ENCODE measurements at places on chromosomes 5 and 9. TPM values are rescaled to one million over a fixed set of nuclear protein-coding genes. Genes with fewer than 3 reads are reported as not detected.
A peak's percentile ranks its signal among the peaks of the same experiment; 100 is the strongest.

Gene PAX5
- 0.21 TPM for total RNA-seq

Gene GKAP1
- total RNA-seq: 3.8 TPM

Gene PCSK5
- total RNA-seq: 41.2 TPM

Gene PCDH1
- total RNA-seq: 43.4 TPM

Gene TAF11L10
- not detected for total RNA-seq

Gene NR2F1
- 3.4 TPM for total RNA-seq

Gene LRRC19
- total RNA-seq: not detected

Gene C9orf153
- total RNA-seq: 0.68 TPM

Gene IRGM
- not detected for total RNA-seq

Gene HDHD3
- 17.6 TPM for total RNA-seq

Gene SLC6A3
- not detected for total RNA-seq

Gene SVEP1
- total RNA-seq: 53.6 TPM

GRCh38 chr5:178247481-178248456 lies 15.2 kb upstream of the PHYKPL start:
- DNase-seq: no peak

GRCh38 chr5:160357861-160358411 lies 12.5 kb downstream of the C1QTNF2 start:
- no peak for DNase-seq

DNA sequence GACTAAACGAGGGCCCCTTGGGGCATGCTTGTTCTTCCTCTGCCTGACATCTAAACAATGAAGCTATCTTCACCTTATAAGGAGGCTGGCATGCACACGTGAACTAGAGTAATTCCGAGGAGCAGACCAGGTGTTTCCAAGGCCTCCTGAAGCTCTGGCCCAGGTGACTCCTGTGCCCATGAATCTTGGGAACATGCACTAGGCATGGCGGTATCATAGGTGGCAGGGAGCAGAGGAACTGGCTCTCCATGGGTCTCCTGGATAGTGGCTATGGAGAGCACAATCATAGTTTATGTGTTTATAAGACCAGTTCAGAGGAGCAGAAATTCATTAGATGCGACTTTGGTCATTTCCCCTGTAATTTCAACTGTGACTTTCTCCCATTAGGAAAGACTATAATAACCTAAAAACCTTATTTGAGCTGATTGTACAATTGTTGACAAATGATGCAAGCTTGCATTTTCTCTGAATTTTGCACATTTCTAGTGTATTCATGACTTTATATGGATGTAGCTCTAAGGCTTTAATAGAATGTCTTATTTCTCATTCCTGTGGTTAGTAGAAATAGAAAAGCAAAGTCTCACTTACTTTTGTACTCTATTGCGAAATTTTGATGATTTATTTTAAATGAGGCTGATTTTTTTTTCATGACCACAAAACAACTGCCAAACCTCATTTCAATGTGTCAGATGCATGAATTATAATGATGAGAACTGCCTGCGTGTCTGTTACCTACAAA lies 135.3 kb upstream of the RPS23 start:
- no peak for DNase-seq

- DNase-seq: no peak
Measured at GRCh38 chr9:125942125-125942524, 195.0 kb downstream of the PBX3 start.

GRCh38 chr9:115992834-115993233 lies 160.8 kb upstream of the PAPPA start:
- DNase-seq: no peak

DNA sequence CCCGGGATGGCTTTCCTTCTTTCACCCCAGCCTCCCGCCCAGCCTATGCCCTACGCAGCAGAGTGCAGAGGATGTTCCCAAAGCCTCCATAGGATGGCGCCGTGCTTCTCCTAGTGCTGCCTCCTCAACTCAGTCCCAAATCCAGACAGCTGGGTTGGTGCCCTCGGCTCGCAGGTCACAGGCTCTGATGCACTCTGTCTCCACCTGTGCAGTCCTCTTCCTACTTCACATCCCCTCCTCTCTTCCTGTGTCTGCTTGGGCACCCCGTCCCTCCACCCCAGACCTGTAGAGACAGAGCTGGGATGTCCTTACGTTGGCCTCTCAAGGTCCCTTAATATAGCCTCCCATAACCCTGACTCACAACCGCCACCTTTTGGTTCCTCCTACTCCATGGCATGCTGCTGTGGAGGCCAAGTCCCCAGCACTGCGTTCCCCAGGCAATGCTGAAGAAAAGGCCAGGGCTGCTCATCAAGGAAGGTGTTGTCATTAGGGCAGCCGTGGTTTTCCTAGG lies 314.4 kb downstream of the GADD45G start:
- no peak for DNase-seq

DNA sequence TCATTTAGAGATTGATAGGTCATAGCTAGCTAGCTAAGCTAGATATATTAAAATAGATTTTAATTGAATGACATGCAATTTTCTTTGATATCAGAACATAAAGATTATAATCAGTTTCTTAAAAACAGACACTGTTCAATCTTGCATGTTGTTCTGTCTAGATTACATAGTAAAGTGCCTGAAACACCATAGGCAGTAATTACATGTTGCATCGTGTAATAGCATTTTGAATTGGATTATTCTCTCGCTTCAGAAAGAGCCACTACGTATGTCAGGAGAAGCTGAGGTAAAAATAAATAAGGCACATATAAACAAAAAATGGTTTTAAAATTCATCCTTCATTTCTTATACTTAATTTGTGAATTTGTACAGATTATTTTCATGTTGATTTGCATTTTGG lies 148.0 kb upstream of the CDH12 start:
- no peak for DNase-seq

DNA sequence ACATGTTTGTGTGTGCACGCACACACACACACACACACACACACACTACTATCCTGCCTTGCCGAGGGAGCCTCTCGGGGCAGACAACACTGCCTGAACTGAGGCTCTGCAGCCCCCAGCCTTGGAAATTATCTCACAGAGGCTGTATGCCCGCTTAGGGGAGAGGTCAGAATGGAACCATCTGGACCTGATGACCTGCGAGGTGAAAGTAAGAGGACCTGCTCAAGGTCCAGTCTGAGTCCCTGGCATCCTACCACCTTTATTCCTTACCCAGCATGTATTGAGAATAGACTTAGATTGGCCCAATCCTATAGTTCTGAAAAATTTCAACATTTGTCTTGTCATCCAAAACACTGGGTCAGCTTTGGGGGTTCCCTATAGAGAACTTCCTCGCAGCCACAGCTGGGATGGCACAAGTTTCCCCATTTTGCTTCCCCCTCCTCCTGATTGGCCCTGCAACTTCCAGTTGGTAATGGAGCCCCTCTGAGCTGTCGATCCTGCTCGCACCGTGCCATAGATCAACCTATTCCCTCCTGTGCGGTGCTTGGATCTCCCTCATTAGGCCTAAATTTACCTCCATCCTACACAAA lies 10.2 kb downstream of the MVB12B start:
- DNase-seq: no peak

- no peak for DNase-seq
Measured at GRCh38 chr9:121218357-121219027, 16.8 kb upstream of the RAB14 start.

- DNase-seq: no peak
Measured at GRCh38 chr9:37753489-37754190, at the start of gene TRMT10B. Gene TRMT10B (plus strand): TSS chr9:37753805. CDS start chr9:37761932, 8,127 bp downstream.

- DNase-seq: no peak
Measured at GRCh38 chr5:149367249-149367971, 9.6 kb downstream of the PCYOX1L start.

DNA sequence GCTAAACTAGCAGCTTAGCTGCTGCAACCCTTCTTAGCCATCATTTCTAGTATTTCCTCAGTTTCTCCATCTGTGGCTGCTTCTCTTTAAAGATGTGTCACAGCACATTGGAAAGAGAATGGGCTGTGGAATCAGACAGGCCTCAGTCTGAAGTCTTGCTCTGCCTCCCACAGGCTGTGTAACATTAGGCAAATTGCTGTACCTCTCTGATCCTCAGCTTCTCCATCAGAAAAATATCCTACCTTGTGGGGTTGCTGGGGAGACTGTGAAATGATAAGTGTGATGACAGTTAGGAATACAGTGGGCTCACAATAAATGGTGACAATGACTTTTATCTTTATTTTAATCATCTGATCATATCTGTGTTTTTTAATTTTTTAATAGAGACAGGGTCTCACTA lies 17.5 kb upstream of the TRIM14 start:
- no peak for DNase-seq

GRCh38 chr9:82549174-82549821 lies 513.6 kb downstream of the RASEF start:
- DNase-seq: no peak

DNA sequence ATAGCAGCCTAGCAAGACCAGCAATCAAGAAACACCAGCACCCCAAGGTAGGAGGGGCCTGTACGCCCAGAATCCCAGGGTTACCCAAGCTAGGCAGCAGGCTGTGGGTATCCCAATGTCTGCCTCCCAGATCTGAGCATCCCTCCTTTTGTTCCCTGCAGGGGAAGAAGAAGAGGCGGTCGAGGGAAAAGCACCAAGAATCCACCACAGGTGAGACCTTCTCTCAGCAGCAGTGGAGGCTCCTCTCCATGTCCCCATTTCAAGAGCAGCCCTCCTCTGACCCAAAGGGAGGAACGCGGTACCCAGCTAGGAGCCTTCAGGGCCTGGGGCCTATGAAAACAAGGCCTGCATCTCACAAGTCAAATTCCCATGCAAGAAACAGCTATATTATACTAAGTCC lies 28.9 kb downstream of the TCF7 start:
- no peak for DNase-seq

- DNase-seq: no peak
Measured at GRCh38 chr9:21758540-21758939, 43.9 kb upstream of the MTAP start.

GRCh38 chr9:79780559-79780958 lies 208.8 kb downstream of the TLE4 start:
- DNase-seq: no peak

DNA sequence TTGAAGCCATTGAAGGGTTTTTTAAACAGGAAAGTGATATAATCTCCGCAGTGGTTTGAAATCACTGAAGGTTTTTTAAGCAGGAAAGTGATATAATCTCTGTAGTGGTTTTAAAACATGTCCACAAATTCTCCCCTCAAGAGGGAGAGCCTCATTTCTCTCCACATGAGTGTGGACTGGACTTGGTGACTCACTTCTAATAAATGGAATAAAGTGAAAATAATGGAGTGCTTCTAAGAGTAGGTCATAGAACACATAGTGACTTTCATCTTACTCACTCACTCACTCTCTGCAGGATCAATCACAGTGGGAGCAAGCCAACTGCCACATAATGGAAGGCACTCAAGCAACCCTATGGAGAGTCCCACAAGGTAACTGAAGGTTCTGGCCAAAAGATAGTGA lies 12.0 kb downstream of the CTNNAL1 start:
- no peak for DNase-seq

DNA sequence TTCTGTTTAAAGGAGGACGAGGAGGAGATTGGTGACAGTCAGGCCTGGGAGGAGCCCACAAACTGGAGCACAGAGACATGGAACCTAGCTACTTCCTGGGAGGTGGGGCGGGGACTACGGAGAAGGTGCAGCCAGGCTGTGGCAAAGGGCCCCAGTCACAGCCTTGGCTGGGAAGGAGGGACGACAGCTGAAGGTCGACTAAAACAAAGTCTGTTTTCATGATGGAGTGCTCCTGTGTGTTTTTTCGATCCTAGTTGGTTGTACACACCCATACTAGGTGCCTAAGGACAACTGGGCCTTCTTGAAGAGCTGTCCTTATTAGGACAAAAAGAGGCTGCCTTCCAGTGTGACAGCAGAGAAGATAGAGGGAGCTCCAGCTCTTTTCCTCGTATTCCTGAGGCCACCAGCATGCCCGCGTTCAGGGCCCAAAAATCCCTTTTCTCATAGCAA lies 2.9 kb downstream of the CCDC107 start:
- DNase-seq: no peak

- peak; percentile 11 for DNase-seq
Measured at GRCh38 chr5:178895615-178896571, at the start of gene ZFP2. Gene ZFP2 (plus strand): TSS chr5:178895913. CDS start chr5:178931314, 35,401 bp downstream.

GRCh38 chr9:72292874-72293607 lies 72.0 kb downstream of the ZFAND5 start:
- no peak for DNase-seq

GRCh38 chr5:180521101-180521500 lies 26.9 kb downstream of the CNOT6 start:
- DNase-seq: no peak

DNA sequence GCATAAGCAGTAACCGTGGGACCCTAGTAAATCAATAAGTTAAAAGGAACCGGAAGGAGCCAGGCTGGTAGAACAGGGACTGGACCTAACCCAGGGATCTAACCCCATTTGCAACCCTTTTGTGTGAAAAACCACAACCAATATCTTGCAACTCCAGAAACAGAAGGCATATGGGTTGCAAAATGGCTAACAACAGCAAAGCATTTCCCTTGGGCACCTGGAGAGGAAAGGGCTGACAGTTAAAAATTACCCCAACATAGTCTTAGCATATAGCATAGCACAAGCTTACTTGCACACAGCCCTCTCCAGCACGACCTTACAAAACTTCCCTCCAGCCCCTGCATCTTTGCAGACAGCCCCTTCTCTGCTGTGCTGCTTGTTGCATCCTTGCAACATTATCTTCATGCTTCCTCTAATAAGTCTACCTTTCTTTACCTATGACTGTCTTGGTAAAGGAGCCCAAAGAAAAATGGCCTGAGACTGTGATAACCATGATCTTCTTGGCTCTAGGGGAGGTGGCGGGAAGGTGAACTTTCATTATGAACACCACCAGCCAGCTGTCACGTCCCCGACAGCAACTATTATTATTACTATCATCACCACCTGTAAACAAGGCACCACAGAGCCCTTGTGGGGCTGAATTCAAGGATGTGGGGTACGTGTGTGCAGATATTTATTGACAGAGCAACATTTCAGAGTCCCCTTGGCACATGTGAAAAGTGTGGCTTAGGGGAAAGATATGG lies 49.8 kb downstream of the PRRC1 start:
- DNase-seq: no peak

DNA sequence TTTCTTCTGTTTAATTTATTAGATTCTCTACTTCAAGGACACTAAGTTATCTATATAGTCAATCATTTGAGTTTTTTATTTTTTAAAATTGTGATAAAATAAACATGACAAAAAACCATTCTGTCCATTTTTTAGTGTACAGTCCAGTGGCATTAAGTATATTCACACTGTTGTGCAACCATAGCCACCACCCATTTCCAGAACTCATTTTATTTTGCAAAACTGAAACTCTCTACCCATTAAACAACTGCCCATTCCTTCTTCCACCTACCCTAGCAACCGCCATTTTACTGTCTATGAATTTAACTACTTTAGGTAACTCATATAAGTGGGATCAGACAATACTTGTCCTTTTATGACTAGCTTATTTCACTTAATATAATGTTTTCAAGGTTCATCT lies 275.6 kb downstream of the SH3GL2 start:
- no peak for DNase-seq

- DNase-seq: no peak
Measured at GRCh38 chr9:31394015-31394473, 990.4 kb upstream of the ACO1 start.

GRCh38 chr5:172076761-172077244 lies 70.4 kb upstream of the FBXW11 start:
- no peak for DNase-seq

Measured in thoracic aorta (tissue), 2 donors.